ENCODE measurements at places on chromosomes 6 and 20.
A peak's percentile ranks its signal among the peaks of the same experiment; 100 is the strongest.

DNA sequence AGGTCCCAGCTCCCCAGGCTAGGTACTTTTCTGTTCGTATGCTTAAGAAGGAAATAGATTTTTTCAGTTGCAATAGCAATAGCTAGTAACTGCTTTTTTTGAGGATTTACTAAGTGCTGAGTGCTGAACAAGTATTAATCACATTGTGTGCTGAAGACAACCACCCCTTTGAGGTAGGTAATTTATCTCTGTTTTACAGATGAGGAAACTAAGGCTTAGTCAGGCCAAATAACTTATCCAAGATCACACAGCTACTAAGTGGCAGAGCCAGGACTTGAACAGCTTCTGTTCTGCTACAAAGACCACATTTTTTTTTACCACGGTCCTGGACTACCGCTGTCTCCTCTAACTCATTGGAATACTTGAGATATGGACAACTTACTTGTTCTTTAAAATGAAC, 39.8 kb downstream of the LRRN4 start:
- no peak for DNase-seq

- no peak for DNase-seq
Observed at GRCh38 chr20:63737695-63737944, 1.2 kb downstream of the LIME1 start.

DNA sequence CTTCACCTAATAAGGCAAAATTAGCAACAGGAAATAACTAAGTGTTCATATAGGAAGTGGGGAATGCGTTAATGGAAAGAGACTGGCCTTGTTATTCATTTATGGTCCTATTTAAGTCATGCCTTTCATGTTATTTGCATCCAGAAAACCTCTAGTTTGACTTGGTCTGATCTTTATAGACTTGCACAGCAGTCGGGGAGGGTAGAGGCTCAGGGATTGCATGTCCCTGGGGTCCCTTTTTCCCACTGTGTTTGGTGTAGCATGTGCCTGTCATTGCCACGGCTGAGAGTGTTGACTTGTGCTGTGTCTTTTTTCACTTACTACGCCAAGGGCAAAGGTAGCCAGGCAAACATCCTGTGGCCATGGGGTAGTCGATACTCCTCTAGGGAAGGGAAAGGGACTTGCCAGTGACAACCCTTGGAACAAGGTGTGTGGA, 105.4 kb upstream of the RIN2 start:
- no peak for DNase-seq

- no peak for DNase-seq
Observed at GRCh38 chr6:42550277-42550676, 13.6 kb upstream of the UBR2 start.

DNA sequence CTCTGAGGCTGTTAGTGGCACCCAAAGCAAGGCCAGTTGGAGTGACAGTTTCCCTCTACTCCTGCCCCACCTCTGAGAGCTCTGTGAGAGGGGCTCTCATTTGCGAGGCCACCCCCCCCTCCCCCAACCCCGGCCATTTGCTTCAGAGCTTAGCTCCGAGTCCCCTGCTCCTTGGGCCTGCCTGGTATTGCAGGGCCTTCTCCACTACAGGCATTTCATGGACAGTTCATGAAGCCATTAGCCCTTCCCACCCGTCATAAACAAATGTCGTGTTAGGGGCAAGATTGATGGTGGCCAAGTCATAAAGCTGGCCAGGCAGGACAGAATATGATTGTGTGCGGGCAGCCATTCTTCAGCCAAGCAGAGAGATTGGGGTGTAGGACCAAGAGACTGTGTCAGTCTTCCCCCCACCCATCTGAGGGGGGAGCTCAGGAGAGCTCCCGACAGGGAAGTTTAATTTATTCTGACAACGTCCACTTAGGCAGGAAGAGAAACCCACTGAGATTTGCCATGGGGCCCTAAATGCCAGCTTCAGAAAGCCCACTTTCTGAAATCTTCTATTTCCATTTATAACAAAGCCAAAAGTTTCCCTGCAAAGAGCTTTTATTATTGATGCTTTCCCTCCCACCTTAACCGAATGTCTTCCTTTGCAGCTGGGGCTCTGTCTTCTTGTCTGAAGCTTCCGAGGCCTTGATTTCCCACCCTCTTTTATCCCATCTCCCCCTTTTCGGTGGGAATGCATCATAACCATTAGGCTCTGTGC, 7.2 kb downstream of the FOXC1 start:
- no peak for DNase-seq

GRCh38 chr6:136611746-136612145, 61.5 kb upstream of the MAP7 start:
- no peak for DNase-seq

DNA sequence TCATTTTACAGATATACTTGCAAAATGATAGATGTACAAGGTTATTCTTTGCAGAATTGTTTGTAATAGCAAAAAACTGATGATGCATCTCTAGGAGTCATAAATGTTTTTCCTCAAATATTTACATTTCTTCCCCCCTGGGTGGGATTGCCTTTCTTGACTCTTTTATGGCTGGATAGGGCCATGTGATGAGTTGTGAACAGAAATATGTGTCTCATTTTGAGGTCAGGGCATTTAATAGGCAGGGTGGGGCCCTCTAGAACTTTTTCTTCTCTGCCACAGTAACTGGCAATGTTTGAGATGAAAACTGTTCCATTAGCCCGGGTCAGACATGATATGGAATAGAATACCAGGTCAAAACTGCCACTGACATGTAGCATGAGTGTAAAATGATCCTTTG, 159.5 kb upstream of the SYNCRIP start:
- no peak for DNase-seq

GRCh38 chr6:157184202-157185015, 138.9 kb downstream of the TMEM242 start:
- peak; percentile 22 for DNase-seq
